ENCODE measurements at places on chromosomes 12 and 14. TPM values are rescaled to one million over a fixed set of nuclear protein-coding genes. Genes with fewer than 3 reads are reported as not detected.
A peak's percentile ranks its signal among the peaks of the same experiment; 100 is the strongest.

ANO4 gene
- 0.33 TPM for total RNA-seq

- peak; percentile 76 for DNase-seq
- no peaks in the 10 kb centered on the region for H3K27me3 ChIP-seq
- no peak overlapping the region for H3K4me3 ChIP-seq
- peaks cover 15% of the 10 kb centered on the region for H3K36me3 ChIP-seq
Measured at GRCh38 chr14:59474172-59474571, 9.0 kb upstream of the GPR135 start.

DNA sequence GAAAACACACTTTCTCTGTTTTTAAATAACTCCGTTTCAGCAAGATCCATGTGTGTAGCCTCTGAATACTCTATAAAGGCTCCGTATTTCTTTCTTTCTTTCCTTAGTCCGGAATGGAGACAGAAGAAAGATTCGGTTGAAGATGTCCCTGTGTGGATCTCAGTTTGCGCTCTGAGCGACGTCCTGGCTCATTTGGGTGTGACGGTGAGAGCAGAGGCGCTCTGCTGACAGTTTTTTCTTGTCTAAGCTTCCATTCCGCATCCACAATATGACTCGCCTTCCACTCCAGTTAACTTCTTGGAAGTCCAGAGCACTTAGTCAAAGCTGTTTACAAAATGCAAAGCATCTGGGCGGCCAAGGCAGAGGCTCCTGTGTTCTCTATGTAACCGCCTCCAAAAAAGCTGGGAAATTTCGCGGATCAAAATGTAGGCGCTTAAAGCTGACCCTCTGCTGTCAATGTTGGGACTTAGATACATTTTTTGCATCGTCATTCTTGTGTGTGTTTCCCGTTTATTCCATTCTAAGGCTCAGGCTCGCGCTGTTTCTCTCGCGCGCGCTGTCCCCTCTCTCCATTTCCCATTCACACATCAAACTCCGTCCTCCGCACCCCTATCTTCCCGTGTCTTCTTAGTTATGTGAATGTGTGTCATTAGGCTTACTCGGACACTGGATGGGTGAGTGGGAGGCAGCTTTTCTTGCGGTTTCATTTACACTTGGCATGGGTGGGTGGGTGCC, 880 bp upstream of the FLRT2 start:
- peak overlapping the region; percentile 65 for H3K4me3 ChIP-seq
- peaks cover 3% of the 10 kb centered on the region for H3K4me1 ChIP-seq
- peaks cover 34% of the 10 kb centered on the region for H3K27me3 ChIP-seq
- H3K36me3 ChIP-seq: no peaks in the 10 kb centered on the region

- peaks cover 9% of the 10 kb centered on the region for H3K4me1 ChIP-seq
- peaks cover 4% of the 10 kb centered on the region for H3K36me3 ChIP-seq
- no peak for DNase-seq
- no peak overlapping the region for H3K4me3 ChIP-seq
- H3K27ac ChIP-seq: peak overlapping the region; percentile 74
Measured at GRCh38 chr12:48946943-48947342, 10.3 kb downstream of the ARF3 start.

- H3K4me3 ChIP-seq: no peak overlapping the region
- peaks cover 55% of the 10 kb centered on the region for H3K27me3 ChIP-seq
- no peak for DNase-seq
Measured at GRCh38 chr12:53849113-53849512, 89.5 kb upstream of the HOXC13 start.

GRCh38 chr14:63478010-63478409, 65.2 kb downstream of the PPP2R5E start:
- no peak overlapping the region for H3K27ac ChIP-seq
- peaks cover 22% of the 10 kb centered on the region for H3K4me1 ChIP-seq
- no peak overlapping the region for H3K4me3 ChIP-seq
- DNase-seq: no peak

DNA sequence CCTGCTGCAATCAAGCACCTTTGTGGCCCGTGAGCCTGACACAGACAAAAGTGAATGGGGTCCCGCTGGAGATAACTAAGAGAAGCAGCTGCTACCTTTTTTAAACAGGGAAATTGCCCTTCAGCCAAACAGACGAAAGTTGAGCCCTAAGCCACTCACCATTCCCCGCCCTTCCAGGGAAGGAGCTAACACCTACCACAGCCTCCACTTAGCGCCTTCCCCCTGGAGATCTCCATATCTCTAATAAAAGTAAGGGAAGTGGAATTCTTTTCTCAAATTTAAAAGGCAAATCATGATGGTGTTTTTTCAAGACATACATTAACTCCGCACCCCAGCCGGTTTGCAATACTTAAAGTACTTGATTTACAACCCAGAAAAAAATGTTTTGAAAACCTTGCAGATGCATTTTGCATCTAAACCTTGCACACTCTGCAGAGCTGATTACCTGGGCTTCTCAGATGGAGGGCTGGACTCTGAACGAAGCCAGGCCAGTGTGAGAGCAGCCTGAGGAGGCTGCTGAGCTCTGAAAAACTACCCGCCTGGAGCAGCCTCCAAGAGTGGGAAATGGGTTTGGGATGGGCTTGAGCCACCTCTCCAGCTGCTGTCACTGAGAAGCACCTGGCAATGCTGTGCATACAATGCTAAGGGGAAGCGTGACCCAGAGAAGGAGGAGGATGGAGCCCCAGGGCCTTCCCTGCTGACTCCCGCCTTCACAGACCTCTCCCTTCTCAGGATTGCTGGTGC, 10.0 kb downstream of the NUAK1 start:
- no peak overlapping the region for H3K27ac ChIP-seq
- DNase-seq: no peak
- H3K27me3 ChIP-seq: no peaks in the 10 kb centered on the region
- H3K36me3 ChIP-seq: no peaks in the 10 kb centered on the region

- H3K36me3 ChIP-seq: no peaks in the 10 kb centered on the region
- peaks cover 14% of the 10 kb centered on the region for H3K4me1 ChIP-seq
- no peaks in the 10 kb centered on the region for H3K27me3 ChIP-seq
- peak; percentile 58 for DNase-seq
Measured at GRCh38 chr14:68535404-68536017, 257.4 kb downstream of the ZFP36L1 start.

DNA sequence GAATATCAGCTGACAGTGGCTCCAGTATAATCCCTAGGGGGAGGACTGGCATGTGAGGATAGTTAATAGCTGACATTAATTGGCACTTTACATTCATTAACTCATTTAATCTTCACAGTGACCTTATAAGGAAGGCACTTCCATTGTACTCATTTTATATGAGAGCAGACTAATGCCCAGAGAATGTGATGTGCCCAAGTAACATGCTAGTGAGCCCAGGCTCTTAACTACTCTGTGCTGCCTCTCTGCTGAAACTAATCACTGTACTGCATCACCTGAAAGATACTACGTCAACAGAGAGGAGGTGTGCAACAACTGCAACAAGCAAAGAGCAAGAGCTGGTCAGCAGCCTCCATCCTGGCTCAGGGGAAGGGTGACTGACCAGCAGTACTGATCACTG, 40.1 kb downstream of the GALNT4 start:
- DNase-seq: no peak
- no peaks in the 10 kb centered on the region for H3K27me3 ChIP-seq
- H3K4me1 ChIP-seq: no peaks in the 10 kb centered on the region
- no peaks in the 10 kb centered on the region for H3K36me3 ChIP-seq

DNA sequence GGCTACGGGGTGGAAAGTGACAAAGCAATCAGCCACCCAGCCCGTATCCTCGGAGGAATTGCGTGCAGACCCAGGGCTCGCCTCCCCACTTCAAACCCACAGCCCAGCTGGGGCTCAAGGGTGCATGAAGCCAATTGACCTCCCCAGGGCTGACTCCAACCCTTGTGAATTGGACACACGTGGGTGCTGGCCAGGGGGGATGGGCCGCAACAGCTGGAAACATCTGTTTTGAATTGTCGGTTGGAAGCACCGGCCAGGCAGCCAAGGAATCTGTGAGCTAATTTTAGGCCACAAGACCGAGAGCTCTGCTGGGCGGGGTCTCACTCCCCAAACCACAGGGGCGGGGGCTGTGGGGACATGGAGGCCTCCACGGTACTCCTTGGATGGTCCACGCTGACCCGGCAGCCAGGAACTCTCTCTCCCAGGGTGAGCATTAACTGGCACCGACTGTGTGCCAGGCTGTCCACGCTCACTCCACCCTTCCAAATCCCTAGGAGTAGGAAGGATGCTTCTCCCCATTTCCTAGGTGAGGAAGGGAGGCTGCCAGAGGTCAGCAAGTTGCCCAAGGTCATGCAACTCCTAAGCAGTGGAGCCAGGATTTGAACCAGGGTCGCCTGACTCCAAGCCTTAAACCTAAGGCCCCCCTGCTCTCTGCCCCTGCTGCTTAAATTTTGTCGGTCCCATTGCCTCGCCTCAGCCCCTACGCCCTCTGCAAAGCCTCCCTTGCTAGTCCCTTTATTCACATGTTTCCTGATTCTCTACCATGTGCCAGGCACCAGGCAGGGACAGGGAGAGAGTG, 11.9 kb upstream of the TMEM119 start:
- no peak overlapping the region for H3K27ac ChIP-seq
- no peaks in the 10 kb centered on the region for H3K36me3 ChIP-seq
- no peak overlapping the region for H3K4me3 ChIP-seq
- peaks cover 8% of the 10 kb centered on the region for H3K4me1 ChIP-seq
- peak; percentile 90 for DNase-seq
